ENCODE measurements at places on chromosomes 4 and X.
A peak's percentile ranks its signal among the peaks of the same experiment; 100 is the strongest.

DNA sequence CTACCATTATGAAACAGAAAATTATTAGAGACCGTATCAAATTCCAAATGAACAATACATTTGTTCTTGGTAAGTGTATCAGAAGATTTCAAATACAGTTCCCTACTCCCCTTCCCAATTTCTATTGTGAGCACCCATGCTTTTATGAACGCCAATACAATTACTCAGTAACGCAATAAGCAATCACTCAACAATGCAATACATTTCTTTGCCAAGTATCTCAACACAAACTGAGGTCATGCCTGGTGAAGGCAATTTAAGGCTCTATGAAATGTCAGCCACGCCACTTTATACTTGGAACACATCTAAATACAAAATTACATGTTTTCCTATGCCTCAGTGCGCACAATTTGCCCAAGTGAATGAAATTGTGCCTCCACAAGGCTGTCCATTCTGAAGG, 712 bp downstream of the PNPLA4 start:
- no peak for DNase-seq

GRCh38 chrX:70089604-70090297, 27.5 kb downstream of the OTUD6A start:
- DNase-seq, result no peak

DNA sequence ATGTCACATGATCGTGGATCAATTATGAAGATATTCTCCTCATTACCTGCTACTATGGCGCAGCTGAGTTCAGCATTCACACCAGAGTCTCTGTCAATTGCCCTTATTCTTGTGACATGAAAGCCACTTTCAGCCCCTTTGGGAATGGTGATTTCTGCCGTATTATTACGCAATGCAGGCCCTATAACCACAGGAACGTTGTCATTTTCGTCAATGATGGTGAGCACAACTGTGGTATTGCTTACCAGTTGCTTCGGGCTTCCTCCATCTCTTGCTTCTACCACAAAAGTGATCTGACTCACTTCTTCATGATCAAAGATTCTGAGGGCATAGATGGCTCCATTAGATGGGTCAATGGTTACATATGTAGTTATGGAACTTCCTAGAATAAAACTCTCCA, 2.1 kb downstream of the PCDH18 start:
- DNase-seq, result no peak

DNA sequence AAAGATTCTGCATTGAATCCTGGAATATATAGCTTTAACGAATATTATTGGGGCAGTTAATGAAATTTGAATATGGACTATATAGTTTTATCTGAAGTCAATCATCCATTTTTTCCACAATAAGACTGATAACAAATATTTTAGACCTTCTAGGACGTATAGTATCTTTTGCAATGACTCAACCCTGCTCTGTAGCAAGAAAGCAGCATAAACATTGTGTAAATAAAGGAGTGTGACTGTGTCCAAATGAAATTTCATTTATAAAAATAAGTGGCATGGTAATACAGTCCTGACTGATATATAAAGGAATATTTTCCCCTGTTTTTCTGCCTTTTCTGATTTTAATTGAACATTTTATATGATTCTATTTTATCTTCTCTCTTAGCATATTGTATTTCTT, 947.7 kb upstream of the SLIT2 start:
- DNase-seq, result no peak

DNA sequence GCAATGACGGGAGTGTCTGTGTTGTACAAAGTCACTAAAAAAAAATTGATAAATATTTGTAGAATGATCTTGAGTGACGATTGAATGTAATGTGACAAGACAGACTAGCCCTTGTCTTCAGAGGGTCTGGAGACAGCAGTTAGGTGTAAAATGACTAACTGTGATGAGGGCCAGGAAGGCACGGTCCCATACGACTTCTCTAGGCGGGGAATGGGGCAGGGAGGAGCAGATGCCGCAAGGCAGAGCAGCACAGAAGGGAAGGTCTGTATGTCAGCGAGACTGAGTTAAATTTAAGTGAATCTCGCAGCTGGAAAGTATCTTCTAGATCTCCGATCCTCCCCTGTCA, 405 bp downstream of the CENPE start:
- DNase-seq, result no peak

- DNase-seq, result no peak
Measured at GRCh38 chr4:23266401-23266800, 573.7 kb downstream of the GBA3 start.

GRCh38 chrX:71181558-71181909, 36.9 kb downstream of the NLGN3 start:
- DNase-seq, result peak; percentile 18

GRCh38 chr4:75605928-75606327, 24.4 kb downstream of the CDKL2 start:
- DNase-seq, result no peak

Measured in activated CD4-positive, alpha-beta T cell treated with anti-CD3 and anti-CD28 coated beads for 24 hours (primary cell).